ENCODE measurements at places on chromosomes 3 and 15.

DNA sequence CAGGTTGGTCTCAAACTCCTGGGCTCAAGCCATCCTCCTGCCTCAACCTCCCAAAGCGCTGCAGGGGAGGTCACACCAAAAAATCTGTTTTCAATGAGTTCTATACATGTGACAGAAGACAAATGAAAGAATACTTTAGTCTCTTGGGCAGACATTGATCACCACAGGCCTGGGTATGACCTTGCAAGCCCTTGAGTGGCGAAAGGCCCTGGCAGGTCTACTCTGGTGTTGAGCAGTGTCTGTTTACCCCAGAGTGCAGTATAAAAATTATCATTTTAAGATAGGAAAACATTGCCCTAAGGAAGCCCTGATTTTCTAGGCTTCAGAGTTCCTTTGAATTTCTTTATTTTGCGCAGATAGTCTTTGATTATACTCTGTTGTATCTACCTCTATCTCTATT, 61.6 kb upstream of the GBE1 start:
- no peak for DNase-seq

DNA sequence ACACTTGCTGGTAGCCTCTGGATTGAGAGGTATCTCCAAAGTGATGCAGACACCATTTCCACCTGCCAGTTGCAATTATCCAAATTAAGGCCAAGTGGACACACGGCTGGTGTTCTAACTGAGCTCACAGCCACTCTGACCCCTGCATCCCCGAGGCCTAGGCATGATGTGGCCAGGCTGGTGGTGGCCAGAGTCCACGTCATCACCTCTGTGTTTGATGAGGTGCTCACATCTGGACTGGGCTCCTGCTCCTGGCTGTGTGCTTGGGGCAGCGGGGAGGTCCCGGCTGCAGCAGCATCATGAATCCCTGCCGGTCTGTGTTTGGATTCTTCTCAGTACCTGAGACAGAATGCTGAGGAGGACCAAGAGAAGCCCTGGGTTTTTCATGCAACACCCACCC, 4.9 kb downstream of the OXTR start:
- no peak for DNase-seq

DNA sequence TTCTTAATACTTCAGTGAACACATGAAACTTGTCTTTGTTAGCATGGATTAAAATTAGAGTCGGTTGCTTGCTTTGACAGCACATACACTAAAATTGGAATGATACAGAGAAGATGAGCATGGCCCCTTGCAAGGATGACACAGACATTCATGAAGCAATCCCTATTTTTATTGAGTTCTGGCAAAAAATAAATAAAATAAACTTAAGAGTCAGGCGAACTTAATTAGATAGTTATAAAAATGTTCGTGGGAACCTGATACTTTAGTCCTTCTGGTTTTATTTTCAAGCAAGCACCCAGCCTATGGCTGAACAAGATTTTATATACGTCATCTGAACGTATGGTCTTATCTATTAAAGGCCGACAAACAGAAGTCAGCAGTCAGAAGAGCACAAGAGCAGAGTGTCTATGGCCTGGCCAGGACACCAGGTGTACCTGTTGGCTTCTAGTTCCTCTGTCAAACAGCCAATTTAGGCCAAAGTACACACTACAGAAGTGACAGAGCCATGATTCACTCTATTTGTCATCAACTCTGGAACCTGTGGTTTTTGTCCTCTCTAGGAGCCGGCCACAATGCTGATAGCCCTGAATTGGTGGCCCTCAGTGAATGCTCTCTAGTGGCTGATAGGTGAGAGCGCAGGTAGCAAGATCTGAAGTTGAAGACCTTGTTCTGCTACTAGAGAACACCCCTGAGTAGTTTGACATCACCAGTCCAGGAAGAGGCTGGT, 64.3 kb downstream of the LEO1 start:
- DNase-seq = no peak

- DNase-seq = no peak
These were observed 34.0 kb upstream of the SLC6A11 start for GRCh38 chr3:10781981-10782380.

Measured in CD4-positive, alpha-beta T cell treated with Interleukin-6 for 4 hours (primary cell).